ENCODE measurements at places on chromosomes 11 and 22.

- DNase-seq = peak; percentile 12
Observed at GRCh38 chr22:23121424-23121823, 20.4 kb downstream of the RSPH14 start.

- no peak for DNase-seq
Observed at GRCh38 chr11:64130618-64131017, 35.3 kb downstream of the MACROD1 start.

- DNase-seq = peak; percentile 47
Observed at GRCh38 chr22:46796566-46797195, 34.2 kb downstream of the TBC1D22A start.

DNA sequence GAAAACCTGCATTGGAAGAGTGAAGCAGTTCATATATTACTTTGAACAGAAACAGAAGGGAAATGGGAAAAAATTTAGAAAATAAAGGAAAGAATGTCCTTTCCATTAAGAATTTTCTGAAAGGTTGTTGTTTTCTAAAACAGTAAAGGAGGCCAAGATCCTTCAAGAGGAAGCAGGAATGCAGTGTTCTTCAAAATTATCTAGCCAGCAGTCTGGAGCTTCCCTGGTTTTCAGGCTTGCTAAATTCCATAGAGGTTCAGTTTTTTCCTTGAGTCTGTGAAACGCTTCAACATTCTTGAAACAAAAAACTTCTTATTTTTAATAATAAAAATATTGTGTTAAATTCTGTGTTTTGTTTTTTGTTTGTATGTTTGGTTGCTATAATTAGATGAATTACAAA, 189.0 kb upstream of the ANO3 start:
- DNase-seq = no peak

GRCh38 chr11:57241353-57241972, 4.4 kb upstream of the APLNR start:
- no peak for DNase-seq

Measured in right cardiac atrium (tissue), 5 donors.